EH (cell line): ENCODE measurements at places on chromosomes 3 and 15.

GRCh38 chr15:67741308-67741707 is 84.0 kb upstream of the SKOR1 start:
- no peak for DNase-seq

- DNase-seq = no peak
These were observed 27.1 kb downstream of the IP6K1 start for GRCh38 chr3:49759226-49759625.

DNA sequence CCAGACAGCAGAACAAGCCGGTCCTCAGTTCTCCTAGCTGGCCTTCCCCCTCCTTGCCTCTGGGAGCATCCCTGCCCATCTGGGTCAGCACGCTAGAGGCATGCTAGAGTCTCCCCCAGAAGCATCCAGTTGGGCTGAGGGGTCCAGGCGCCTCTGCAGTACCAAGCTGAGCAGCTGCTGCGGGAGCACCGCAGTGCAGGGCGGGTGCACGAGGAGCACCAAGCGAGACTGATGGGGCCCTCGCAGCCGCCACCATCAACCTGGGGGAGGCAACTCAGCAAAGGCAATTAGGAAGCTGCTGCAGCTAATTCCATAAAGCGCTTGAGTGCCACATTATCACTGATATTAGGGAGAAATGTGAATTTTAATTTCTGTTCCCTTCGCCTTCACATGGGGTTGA is 12.4 kb downstream of the CACNA2D3 start:
- no peak for DNase-seq

- DNase-seq = peak; percentile 59
These were observed 4.3 kb upstream of the UBE2E2 start for GRCh38 chr3:23198801-23199200.
